ENCODE measurements at places on chromosomes 5 and 9.

DNA sequence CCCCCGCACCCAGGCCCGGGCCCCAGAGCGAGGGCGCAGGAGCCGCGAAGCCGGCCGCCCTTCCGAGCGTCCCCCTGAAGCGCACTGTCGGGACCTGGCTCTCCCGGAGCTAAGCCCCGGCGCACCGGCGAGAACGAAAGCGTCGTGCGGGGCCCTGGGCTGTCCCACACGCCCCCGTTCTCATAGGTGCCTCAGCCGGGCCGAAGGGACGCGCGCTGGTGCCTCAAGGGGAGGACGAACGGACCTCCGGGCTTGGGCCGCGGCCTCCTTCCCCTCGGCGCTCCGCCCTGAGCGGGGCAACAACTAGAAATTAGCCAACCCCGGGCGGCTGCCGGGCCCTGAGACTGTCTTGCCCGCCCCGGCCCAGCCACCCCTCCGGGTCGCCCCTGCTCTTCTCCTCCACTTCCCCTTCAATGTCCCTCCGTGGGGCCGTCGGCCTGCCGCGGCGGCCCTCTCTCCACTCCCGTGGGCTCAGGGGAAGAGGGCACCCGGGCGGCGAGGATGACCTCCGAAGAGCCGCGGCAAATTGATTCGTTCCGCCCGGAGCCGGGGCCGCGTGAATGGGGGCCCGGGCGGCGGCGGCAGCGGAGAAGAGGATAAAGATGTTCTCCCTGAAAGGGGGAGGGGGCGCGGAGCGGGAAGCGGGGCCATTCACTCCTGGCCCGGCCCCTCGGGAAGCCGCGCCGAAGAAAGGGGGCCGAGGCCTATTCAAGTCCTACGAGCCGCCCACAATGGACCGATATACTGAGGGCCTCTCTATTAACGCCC lies 3.5 kb upstream of the PRDM12 start:
- DNase-seq = no peak

DNA sequence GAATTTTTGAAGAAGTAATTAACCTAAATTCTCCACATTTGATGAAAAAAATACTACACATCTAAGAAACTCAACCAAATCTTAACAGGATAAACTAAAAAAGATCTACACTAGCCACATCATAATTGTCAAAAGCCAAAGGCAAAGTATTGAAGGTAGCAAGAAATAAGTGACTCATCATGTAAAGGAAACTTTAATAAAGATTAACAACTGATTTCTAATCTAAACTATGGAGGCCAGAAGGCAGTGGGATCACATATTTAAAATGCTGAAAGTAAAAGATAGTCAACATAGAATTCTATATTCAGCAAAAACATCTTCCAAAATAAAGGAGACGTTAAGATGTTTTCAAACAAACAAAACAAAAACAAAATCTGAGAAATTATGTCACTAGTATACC lies 2002.9 kb downstream of the MAT2B start:
- no peak for DNase-seq

DNA sequence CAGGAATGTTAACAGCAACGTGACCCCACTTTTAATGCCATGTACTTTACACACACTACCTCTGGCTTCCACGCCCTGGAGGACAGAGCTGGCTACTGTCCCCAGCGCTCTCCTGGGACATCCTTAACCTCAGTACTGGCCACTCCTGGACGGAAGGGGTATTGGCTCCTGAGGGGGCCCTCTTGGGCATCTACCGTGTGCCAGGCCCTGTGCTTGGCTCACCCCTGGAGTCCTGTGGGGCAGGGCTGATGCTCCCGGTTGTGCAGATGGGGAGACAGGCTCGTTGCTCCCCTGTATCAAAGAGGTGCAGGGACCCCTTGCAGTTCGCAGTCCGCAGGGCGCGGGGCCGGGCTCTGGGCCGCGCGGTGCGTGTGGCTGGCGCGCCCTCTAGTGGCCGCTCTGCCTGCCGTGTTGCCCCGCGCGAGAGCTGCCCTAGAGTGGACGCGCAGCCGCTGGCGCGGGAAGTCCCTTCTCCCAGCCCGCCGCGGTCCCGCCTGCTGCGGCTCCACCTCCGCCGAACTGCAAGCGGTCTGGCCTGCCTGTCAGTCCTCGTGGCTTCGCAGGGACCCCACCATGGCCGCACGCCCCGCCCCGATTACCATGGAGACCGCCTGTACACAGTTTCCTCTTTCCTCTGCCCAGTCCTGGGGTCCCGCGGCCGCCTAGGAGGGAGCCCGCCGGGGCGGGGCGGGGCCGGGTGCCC lies at the start of gene WDR38:
WDR38 (plus strand) TSS at position 632 of the 703 bp plus-strand sequence. CDS start 72 bp downstream, outside the sequence.
- DNase-seq = peak; percentile 78

GRCh38 chr5:141636106-141636412 lies 590 bp downstream of the HDAC3 start:
- no peak for DNase-seq

DNA sequence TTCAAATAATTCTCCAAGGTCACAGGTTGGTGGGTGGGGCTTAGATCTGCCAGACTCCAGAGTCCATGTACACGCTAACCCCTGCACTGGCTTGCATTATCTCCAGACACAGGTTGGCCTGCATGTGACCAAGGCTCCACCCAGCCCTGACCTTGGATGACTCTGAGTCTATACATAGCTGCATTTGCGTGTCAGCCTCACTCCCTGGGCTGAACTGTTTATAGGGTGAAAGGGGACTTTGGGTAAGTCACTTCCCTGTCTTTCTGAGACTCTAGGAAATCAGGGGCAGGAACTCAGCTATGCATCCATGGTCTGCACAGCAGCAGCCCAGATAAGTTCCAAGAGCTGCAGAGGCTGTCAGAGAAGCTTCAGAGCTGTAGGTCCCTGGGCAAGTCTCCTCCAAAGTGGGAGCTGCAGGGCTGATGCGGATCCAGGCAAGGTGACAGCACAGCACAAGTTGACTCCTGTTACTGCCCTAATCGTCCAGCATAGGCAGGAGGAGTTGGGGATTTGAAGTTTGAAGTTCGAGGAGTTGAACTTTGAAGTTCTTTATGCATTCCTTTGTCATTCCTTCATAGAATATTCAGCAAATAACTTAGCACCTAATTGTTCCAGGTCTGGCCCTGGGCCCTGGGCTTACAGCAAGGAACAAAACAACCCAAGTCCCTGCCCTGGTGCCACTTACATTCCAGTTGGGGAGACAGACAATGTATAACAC lies 53.4 kb downstream of the SLC22A5 start:
- DNase-seq = no peak

DNA sequence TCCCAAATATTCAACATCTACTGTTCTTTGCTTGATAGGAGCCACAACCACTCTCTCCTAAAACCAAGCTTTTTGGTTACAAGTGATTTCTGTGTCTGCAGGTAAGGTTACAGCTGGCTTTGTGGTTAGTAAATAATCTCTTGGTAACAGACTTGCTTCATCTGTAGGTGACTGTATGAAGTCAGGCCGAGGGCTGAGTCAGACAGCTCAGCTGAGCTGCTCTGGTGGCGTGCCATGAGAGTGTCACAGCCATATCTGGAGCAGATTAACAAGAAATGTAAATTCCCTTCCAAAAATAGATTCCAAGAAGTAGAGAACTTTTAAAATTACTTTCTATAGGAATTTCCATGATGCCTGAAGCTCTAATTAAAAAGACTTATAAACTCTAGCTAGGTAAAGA lies 23.7 kb upstream of the TAS2R1 start:
- DNase-seq = no peak

DNA sequence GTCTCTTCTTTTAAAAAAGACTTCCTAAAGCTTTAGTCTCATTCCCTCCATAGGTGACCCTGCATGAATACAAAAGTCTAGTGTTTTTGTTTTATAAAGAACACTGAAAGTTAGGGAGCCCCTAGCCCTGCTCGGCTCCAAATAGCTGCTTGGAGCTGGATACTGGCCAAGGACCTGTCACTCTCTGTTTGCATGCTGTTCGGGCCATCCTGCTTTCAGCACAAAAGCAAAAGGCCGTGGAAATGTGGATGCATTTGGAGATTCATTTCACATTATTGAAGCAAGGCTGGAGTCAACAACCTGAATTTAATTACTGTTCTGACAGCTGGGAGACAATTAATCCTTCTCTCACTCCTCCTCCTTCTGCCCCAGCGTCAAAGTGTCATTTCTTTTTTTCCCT lies 151.7 kb upstream of the NMUR2 start:
- no peak for DNase-seq

DNA sequence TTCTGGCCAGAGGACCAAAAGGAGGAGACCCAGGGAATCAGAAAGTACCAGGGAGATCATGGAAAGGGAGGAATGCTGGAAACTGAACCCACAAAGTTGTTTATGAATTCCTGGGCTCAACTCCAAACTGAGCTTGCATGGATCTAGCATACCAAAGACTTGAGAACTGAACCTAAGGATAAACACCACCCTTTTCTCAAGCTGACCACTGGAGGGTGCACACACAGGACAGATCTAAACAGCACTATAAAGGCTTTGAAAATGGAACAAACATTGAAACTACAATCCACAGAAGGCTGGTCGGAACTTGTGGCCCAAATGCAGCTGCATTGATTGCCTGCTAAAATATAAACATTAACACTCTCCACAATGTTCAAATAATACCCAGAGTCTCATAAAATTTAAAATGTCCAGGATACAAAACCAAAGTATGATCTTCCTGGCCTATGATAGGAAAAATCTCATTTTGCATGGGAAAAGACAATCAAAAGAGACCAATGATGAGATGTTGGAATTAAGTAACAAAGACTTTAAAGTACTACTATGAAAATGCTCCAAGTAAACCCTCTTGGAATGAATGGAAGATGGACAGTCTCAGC lies 15.6 kb upstream of the IRF1 start:
- peak; percentile 35 for DNase-seq

DNA sequence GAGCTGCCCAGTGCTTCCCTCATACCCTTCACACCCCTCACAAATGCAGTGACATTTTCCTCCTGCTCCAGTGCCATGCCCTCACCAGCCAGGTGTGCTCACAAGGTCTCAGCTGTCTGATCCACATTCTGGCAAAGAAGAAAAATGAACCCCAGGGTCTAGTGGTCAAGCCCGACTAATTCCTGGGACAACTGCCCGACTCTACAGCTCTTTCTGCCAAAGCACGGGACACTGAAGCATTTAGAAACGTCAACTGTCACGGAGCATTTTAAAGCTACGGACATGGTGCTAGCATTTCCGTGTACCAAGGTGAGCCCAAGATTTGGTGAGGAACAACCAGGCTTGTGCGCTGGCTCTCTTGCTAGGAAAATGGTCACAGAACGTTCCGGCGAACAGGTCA lies 56.8 kb upstream of the PHYKPL start:
- DNase-seq = no peak

DNA sequence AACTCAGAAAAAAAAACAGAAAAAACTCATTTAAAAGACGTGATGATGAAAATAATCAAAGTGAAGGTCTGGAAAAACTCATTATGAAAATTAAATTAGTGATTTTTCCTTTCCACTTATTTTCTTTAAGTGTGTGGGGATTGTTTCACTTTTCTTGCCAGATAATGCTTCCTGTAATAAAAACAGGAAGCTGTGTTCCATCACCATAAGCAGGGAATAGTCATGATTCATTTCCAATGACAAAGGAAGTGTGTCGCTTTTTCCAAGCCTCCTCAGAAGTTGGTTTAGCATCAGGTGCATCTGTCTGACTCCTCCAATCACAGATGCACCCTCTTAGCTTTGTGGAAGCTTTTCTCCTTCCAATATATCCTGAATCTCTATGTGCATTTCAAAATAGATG lies 2068.7 kb downstream of the MAT2B start:
- DNase-seq = no peak

GRCh38 chr9:130297371-130297770 lies 31.8 kb downstream of the HMCN2 start:
- DNase-seq = no peak

DNA sequence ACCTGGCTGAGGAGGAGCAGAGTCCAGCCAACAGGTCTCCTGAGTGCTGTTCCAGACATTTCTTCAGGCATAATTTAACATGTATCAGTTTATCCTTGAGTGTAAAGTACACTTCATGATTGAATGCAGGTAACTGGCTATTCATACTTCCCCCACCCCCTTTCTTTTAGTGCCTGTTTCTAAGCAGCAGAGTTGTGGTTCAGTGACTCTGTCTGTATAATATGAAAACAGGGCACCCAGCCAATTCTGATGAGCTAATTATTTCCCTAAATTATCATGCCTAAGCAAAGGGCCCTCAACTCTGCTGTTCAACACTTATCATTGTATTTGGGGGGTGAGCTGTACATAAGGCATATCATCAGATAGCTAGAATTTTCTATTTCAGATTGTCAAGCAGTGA lies 51.9 kb upstream of the ZSWIM6 start:
- peak; percentile 33 for DNase-seq

DNA sequence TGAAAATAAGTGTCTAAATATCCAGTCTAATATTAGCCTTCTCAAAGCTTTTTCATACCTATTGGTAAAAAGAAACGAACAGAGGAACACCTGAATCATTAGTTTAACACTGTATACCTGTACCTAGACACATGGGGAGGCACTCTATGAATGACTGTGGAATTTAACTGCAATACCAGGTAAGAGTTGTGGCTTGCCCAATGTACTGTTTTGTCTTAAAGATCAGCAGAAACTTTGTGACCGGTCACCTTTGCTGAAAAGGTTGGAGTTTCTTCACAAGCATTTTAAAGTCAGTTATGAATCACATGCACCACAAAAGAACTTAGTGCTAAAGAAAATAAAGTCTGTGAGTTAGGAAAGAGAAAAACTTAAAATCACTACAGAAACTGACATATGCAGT lies 2.4 kb downstream of the PGGT1B start:
- DNase-seq = no peak

DNA sequence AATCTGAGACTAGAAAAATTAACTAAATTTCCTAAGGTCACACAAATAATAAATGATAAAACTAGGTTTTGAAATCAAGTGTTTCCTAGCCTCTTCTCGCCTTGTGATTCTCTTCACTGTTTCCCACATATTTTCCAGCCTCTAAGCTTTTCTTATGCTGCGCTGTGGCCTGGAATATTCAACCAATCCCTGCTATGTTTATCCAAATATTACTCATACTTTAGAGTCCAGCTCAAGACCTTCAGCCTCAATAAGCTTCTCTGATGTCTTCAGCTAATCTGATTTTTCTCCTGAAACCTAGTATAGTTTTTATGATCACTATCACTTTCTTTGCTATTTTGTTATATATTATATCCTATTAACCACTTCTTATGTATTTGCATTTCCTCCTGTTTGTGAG lies 303.1 kb upstream of the CDH6 start:
- DNase-seq = no peak

- no peak for DNase-seq
Measured at GRCh38 chr9:135712613-135713295, 10.8 kb downstream of the KCNT1 start.

GRCh38 chr5:86688406-86688805 lies 70.7 kb downstream of the COX7C start:
- DNase-seq = no peak

DNA sequence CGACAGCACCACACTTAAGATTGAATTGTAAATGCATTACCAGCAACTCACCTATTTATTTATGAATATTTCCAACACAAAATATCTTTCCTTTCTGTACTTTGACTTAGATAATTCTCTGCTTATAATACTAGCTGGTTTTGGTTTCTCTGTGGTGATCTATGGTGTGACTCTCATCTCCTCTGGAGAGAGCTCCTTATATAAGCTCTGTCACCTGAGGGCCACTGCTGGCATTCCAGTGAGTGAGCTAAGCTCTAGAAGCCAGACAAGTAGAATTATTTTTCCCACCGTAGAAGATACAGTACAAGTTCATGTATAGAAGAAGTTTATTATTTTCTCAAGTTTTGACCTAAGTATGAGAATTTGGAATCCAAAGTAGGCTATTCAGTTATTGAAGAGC lies 111.5 kb downstream of the CDC42SE2 start:
- DNase-seq = no peak

GRCh38 chr5:165996201-165996875 lies 2295.1 kb upstream of the WWC1 start:
- DNase-seq = no peak
